GM03348 (cell line): ENCODE measurements at places on chromosomes 4 and X.

- DNase-seq, result no peak
Observed at GRCh38 chrX:115093191-115093590, 75.8 kb upstream of the IL13RA2 start.

GRCh38 chr4:135365065-135365464, 1163.5 kb upstream of the PABPC4L start:
- DNase-seq, result no peak

GRCh38 chr4:181271116-181271640, 972.0 kb upstream of the TENM3 start:
- no peak for DNase-seq

GRCh38 chr4:113840861-113841260, 79.3 kb upstream of the CAMK2D start:
- DNase-seq, result no peak

DNA sequence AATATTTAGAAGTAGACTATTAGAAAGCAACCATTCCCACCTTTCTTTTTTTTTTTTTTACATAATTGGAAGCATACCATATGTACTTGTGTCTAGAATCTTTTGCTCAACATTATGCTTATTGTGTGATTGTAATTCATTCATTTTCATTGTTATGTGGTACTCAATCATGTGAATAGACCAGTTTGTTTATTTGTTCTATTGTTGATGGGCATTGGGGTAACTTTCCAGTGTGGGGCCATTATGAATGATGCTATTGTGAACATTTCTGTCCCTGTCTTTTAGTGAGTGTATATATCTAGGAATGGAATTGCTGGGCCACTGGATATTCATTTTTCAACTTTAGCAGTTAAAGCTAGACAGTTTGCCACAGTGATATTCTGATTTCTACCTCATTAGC, 62.5 kb upstream of the MCUB start:
- DNase-seq, result no peak

DNA sequence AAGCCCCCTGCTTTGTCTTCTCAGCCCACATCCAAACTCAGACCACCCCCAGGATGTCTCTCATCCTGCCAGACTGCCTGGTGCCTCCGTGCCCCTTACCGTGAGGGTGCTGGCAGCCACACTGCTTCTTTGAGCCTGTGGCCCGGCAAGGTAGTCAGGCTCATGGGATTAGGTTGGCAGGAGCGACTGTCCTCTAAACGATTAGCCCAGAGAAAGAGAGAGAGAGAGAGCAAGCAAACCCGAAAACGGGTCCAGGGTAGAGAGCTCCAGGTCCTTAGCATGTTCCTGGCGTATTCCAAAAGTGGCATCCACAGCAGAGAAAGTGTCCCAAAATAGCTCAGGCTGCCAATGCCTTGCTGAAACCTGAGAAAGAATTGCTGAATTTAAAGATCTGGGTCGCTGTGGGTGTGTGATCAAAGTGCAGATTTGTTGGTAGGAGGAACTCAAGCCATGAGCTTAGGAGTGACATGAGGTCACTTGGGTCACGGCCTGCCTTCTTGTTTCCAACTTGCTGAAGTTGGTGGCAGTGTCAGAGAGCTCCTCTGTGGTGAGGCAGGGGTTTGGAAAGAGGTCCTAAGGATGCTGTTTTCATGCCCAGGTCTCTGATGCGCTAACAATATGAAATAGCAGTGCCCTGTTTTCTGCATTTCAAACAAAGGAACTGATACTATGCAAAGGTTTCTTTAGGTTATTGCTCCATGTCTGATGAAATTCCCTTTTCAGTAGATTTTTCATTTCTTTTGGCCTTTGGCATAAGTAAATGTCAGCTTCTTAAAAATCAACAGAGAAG, 81.6 kb downstream of the RTL9 start:
- no peak for DNase-seq

DNA sequence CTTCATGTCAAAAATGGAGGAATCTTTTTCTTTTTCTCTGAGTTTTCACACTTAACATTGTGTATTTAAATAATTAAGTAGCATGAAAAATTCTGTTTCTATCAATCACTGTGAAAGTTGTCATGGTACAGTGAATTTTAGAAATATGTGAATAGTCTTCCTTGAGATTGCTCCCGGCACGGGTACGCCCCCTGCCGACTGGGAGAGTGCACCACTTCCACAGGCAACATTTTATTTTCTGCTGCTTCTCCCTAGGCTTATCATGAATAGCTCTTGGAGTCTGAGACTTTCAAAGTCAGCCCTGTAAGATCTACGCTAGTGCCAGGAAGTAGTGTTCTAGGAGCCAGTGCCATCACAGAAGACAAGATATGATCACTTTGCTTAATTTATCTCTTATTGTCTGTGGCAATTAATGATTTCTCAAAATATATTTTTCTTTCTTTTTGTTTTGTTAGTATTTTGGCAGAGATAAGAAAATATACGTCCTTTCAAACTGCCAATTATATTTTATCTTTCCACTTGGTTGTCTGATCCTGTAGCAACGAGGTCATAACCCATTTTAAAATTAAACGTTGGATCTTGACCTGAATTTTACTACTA, 763.8 kb upstream of the AADAT start:
- DNase-seq, result peak; percentile 36

GRCh38 chrX:15607067-15607466, 6.3 kb upstream of the ACE2 start:
- no peak for DNase-seq

DNA sequence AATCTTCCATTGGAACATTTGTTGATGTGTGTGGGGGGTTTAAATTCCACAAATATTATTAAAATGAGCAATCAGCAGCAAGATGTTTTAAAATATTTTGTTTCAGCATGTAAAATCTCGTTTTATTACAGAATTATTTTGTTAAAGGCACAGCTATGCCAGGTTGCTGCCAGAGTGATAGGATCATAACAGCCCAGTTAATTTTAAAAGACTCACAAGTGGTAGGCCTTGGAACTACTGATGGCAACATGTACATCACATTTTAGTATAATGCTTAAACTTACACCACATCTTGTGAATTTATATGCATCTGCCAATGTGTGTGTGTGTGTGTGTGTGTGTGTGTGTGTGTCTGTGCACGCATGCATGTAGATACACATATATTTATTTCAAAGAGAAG, 97.8 kb upstream of the SPRY1 start:
- no peak for DNase-seq

DNA sequence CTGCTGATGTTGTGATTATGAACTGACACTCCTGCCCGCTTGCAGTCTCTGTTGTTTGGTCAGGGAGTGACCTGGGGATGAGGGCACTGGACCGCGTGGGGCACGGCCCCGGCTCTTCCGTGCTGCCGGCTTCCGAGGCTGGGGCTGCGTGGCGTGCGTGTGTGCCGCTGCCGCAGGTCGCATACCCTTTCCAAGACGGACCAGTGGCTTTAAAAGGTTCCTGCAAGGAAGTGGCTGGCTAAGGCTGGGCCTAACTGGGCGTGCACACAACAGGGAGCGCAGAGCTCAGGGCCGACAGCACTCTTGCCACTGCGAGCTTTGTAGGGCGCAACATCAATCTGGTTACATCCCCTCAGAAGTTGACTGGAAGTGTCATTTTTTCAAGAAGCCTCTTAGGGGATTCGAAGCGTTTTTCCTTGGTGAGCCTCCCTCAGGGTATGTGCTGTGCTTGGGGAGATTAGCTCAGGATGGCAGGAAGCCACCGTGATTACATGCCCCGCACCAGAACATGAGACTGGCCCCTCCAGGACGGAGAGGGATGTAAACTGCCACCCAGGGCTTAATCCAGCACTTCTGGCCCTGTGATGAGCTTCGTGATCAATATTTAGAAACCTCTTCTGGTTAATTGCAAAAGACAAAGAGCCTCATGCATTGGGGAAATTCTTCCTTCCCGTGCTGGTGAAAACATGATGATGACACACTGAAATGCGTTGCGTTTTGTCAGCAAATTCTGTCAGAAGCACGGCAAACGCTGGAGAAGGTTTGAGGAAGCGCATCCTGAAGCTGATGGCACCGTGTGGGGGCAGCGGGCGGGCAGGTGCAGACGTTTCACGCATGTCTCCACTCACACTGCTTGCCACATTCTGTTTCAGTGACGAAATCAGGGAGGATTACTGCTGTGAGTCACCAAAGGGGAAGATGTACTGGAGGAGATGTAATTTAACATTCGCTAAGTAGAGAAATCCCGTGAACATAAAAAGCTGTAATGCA, 11.1 kb downstream of the MAEA start:
- no peak for DNase-seq

- peak; percentile 65 for DNase-seq
Observed at GRCh38 chr4:150079081-150079581, 886 bp downstream of the DCLK2 start.

- DNase-seq, result peak; percentile 91
Observed at GRCh38 chrX:20266810-20267606, at the start of gene RPS6KA3. Gene RPS6KA3, minus strand, starts transcription at chrX:20266909. Its CDS starts 277 bp downstream, at chrX:20266632.

GRCh38 chrX:13433298-13433605, 113.4 kb upstream of the ATXN3L start:
- DNase-seq, result no peak

GRCh38 chr4:33427676-33428075, 2707.5 kb downstream of the PCDH7 start:
- DNase-seq, result no peak

- DNase-seq, result no peak
Observed at GRCh38 chrX:8147226-8147625, 23.8 kb downstream of the VCX2 start.

DNA sequence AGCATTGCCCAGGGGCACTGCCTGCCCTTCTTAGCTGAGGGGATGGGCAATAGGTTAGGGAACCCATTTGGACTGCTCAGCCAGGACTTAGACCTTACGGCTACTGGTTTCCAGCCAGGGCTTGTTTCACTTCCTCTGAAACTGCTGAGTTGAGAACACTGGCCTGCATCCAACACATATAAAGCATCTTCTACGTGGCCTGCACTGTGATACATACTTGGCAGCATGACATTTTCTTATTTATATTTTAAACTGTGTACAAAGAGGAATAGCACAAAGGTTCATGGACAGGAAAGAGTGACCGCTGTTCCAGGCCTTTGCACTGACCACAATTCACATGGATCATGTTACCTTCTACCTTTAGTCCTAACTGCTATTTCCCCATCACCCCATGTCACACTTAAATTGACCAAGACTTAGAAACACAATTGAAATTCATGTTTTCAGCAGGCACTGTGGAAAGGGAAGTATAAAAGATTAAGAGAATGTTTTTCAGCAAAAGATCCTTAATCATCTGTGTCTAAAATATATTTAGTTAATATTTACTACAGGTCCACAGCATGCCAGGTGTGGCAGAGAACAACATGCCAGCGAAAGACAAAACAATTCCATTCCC, 43.7 kb downstream of the NLGN4X start:
- no peak for DNase-seq

- no peak for DNase-seq
Observed at GRCh38 chr4:162645381-162645780, 481.6 kb upstream of the FSTL5 start.

- DNase-seq, result no peak
Observed at GRCh38 chr4:56102601-56103000, 153.9 kb downstream of the CEP135 start.

DNA sequence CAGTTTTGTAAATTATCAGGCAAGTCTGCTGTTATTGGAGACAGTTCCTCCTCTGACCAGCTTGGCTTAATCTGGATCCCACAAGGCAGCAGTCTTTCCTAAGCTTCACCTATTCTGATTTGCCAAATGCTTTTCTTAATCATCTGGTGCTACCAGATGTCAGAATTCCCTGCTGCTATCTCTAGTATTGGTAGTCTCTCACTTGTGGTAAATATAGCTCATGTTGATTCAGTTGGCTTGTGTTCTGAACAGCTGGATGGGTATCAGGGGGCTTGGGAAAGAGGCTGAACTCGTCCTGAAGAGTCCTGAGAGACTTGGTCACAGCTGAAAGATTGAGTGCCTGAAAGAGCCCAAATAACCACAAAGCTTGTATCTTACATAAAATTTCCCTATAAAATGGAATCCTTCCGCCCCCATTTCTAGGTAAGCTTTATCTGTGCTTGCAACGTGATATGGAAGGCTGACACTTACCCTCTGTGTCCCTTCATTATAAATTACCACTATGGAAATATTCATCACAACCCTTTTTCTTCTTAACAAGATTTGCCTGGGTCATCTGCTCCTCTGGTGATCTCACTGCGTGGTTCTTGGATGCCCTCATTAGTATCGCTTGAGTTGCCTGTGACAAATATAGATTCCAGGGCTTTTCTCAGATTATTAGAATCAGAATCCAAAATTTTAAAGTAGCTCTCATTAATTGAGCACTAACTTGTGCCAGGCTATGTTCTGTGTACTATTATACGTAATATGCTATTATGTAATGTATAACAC, 104.1 kb upstream of the GPRIN3 start:
- peak; percentile 16 for DNase-seq

- DNase-seq, result no peak
Observed at GRCh38 chr4:86626066-86626465, 32.0 kb downstream of the PTPN13 start.

GRCh38 chrX:129227366-129227765, 295.9 kb downstream of the SMARCA1 start:
- no peak for DNase-seq

DNA sequence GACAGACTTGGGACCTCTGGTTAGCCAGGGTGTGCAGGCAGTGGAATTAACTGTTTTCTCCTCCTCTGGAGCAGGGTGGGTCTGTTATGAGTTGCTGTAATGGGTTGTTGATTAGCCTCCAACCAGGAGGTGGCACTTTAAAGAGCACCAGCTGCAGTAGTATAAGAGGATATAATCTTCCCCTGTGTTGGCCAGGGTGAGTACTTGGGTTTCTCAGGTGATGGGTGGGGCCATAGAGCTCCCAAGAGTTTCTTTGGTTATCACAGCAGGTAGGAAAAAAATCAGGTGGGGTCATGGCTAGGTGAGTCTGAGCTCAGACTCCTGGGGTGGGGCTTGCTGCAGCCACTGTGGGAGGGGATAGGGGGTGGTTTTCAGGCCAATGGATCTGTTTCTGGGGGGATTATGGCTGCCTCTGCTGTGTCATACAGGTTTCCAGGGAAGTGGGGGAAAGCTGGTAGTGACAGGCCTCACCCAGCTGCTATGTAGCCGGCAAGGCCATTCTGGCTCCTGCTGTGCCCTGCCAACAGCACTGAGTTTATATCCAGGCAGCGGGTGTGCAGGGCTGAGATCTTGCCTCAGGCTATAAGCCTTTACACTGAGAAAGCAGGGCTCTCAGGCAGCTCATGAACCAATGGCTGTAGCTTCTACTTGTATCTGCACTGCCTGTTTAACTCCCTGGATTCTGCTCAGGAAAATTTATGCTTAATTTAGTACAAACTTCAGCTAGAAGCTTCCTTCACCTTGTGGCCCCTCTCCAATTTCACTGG, 70.1 kb downstream of the CCNG2 start:
- DNase-seq, result no peak

DNA sequence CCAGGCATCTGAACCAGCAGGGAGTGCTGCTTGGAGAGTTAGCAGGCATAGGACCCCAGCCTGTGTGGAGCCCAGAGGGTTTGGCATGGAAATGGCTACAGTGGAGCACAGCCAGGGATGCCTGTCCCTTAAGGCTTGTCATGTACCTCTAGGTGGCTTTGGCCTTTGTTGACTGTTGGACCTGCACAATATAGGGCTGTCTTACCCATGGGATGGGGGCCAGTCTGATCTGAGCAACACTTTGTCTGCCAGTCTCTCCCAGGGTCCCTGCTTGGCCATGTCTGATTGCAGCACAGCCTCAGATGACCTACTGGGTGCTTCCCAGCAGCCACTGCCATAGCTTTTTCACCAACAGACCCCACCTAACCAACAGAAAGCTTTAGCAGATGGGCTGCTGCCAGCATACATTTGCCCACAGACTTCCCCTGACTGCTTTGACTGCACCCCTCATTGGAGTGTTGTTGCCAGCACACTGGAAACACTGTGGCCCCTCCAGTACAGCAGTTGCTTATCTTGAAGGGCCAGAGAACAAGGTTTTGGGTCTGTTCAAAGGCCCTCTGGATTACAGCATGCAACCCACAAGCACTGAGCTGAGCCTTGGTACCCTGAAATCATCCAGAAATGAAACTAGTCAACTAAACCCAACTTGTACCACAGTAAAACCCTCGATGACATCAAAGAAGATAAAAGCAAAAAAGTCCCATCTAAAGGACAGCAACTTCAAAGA, 22.1 kb downstream of the ANAPC10 start:
- DNase-seq, result no peak
